AML-193 (cell line): ENCODE measurements at places on chromosomes 7 and 10.

DNA sequence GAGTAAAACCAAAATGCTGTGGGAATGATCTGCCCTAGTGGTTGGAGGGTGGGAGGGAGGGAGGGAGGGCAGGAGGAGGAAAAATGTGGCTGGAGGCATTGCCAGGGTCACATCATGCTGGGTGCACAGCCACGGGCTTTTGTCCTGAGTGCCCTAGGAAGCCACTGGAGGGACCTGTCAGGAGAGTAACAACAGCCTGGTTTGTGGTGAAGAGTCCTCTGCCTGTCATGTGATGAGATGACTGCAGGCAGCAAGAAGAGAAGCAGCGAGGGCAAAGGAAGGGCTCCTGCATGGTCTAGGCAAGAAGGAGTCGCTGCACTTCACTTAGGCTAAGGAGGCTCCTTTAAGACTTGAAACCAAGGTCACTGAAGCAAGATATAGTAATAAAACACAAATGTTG lies 65.6 kb downstream of the PKD1L1 start:
- DNase-seq, result no peak

DNA sequence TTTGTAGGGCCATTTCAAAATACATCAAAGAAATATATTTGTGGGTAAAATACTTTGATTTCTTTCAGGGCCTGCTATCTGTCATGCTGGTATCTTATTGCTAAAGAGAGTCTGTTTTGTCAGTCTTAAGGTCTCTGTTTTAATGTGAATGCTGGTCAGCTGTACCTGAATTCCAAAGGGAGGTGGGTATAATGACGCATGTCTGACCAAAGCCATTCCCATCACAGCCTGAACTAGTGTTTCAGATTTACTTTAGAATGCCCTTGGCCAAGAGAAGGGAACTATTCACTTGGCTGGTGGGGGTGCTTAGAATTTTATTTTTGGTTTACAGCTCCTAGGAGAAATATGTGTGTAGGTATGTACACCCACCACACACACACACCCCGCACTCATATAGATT lies 30.6 kb upstream of the MYL10 start:
- no peak for DNase-seq

GRCh38 chr10:84499846-84500245 lies 171.5 kb downstream of the CCSER2 start:
- no peak for DNase-seq

DNA sequence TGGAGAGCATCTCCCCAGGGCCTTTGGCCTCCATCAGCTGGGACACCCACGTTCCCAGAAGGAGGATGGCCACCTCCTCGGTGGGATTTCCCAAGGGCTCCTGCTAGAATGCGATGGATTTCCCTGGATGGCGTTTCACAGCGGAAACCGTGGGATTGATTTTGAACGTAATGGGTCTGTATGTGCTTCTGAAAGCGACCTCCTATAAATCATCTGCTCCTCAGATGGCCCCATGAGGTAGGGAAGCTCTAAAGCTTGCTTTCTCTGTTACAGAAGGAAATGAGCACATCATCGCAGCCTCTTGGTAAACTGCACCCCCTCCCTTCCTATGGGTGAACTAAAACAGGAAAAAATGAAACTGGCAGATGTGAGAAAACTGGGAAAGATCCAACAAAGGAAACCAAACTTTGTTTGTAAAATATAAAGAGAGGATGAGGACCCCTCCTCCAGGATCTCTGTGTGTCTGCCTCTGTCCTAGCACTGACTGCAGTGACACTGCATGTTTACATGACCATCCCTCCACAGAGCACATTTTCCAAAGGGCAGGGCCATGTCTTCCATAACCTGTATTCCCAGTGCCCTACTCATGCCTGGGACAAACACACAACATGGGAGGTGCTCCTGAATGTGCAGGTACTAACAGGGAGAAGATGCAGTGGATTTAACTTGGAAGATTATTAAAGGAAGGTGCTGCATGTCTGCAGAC lies 57.6 kb downstream of the LYZL1 start:
- no peak for DNase-seq

DNA sequence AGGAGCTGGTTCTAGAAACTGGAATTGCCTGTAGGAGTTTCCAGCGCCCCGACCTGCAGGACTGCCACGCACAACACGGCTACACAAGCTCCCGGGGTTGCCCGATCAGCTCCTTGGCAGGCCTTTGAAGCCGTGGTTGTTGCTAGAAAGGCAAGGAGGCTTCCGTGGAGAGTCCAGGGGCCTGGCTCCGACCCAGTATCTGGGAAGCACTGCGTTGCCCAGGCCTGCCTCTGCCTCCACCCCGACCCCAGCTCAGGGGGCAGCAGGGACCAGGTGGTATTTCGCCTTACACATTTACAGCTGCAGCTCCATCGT lies 54.4 kb downstream of the PROSER2 start:
- DNase-seq, result no peak

- no peak for DNase-seq
These were observed 116.0 kb downstream of the SLIT1 start for GRCh38 chr10:97069576-97070362.

DNA sequence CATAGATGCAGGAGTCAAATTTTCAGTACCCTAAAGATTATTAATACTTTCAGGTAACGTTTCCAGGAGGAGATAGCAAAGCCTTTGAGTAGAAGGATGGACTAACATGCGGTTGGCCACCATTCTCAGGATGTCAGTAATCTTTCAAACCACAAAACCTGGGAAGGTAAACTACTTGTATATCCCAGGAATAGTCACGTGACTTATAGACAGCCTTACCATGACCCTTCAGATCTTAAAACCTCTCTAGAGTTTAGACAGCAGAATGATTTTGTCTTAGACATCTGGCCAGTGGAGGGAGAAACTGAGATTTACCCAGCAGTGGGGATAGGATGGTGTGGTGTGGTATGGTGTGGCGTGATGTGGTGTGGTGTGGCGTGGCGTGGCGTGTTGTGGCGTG lies 447.8 kb upstream of the GALNT17 start:
- no peak for DNase-seq

GRCh38 chr7:6395898-6396595 lies 51.7 kb downstream of the DAGLB start:
- DNase-seq, result no peak

DNA sequence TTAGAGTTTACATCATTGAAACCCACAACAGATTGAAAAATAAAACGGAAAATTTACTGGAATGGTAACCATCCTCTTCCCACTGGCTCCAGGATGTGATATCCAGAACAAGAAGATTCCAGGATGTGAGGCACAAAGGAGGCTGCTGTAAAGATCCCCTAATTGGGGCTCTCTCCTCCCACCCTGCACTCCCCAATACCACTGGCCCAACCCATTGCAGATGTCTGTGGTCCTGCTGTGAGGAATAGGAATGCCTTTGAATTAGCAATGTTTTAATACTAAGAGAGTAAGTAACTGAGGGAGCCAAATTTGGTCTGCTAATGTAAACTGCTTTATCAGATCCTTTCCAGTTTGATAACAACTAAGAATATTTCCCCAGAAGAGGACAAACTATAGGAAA lies 225.9 kb upstream of the INHBA start:
- no peak for DNase-seq

DNA sequence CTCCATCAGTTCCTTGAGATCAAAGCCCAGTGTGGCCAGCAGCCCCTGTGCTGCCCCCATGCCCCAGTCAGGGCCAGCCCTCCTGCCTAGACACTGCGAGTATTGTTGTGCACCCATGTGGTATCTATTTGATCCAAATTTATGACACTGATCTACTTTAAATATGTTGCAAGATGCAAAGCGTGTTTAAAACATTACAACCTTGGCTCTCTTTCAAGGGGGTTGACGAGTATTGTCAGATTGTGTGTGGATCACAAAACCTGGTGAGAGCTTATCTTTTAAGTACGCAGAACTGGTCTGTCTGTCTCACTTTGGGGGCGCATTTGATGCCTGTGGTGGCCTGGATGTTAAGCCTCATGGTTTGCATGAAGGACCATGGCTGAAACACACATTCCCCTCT lies 108.9 kb downstream of the COL13A1 start:
- no peak for DNase-seq

GRCh38 chr10:2681891-2682290 lies 385.5 kb upstream of the PFKP start:
- DNase-seq, result no peak

DNA sequence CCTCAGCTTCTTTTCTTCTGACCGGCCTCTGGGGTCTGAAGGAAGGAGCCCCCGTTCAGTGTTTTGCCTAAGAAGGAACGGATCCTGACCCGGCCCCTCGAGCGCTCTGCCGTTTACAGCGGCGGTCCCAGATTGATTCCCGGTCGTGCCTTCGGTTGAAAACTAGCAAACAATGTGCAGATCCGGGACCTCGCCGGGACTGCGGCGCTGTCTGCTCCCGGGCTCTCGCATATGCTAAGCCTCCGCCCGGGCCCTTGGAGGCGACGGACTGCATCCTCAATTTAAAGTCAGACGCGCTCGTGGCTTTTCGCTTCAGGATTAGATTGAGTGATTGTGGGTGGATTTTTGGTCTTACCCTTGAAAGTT lies 559 bp downstream of the DBF4 start:
- no peak for DNase-seq

GRCh38 chr7:46220066-46220630 lies 299.1 kb upstream of the IGFBP3 start:
- DNase-seq, result no peak

DNA sequence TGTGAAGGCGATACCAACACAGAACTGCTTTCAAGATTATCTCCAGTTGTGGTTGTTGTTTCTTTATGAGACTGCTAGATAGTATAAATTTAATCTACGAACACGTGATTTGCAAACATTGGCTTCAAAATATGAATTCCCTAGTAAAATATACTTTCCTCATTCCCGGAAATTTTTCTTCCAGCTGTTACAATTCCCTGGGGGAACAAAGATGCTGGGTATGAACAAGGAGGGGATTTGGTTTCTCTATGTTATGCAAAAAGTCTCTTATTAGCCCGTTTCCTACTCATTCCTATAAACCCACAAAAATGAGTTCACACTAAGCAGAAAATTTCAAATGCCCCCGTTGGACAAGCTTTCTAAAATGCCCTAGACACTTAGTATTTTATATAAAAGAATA lies 928.3 kb downstream of the CNTNAP2 start:
- DNase-seq, result no peak

DNA sequence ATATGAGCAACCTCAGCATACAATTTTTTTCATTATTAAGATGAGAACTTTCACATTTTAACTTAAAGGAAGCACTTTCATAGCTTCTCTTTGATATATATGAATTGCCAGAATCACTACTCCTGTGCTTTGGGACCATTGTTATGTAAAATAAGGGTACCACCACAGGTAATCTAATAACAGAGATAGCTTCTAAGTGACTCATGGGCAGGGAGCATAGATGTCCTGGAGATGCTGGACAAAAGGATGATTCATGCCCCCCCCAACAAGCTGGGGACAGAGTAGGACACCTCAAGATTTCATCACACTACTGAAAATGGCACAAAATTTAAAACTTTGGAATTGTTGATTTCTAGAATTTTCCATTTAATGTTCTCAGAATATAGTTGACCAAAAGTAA lies 641.1 kb downstream of the PCDH15 start:
- DNase-seq, result no peak

DNA sequence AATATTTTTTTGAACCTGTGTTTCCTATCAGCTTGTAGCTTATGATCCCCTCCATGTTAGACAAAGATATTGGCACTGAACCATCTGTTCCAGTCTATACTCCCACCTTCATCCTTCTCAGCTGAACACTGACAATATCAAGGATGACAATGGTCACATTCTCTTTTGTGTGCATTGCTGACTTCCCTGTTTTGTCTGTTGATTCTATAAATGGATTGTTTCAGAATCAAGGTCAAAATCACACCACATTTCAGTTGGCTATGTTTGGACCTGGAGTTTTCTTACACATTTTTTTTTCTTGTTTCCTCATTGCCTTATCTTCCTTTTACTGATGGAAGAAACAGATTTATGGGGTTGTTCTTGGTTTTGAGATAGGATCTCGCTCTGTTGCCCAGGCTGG lies 11.3 kb upstream of the SMURF1 start:
- no peak for DNase-seq

DNA sequence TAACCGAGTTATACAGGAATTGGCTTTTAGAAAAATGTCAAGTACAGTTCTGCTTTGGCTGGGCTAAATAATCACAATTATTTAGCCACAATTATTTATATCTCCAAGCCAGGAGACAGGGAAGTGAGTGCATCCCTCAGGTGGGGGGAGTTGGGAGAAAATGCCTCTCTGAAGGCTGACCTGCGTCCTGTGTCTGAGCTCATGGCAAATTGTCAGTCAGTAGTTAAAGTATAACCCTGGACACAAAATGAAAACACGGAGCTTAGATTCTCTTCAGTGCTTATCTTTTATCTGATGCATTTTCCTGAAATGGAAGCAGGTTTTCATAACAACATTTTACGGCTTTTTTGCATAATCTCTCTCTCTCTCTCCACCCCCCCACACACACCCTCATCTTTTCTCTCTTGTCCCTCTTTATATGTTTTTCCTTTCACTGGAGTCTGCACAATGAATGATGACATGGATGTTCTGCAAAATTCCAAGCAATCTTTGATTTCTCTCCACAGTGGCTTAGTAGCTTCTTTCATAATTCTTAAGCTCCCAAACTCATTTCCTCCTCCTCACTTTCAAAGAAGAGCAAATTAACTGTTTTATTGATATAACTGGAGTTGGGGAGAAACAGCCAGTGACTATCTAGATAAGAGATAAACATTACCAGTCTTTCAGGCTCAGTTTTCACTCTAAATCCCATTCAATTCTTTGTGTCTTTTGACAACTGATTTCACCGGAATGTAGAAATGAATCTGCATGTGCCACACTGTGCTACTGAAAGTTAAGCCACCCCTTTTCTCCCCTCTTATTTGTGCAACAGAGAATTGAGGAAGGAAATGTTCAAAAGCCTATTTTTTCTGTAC lies 521.4 kb upstream of the GHITM start:
- DNase-seq, result no peak

DNA sequence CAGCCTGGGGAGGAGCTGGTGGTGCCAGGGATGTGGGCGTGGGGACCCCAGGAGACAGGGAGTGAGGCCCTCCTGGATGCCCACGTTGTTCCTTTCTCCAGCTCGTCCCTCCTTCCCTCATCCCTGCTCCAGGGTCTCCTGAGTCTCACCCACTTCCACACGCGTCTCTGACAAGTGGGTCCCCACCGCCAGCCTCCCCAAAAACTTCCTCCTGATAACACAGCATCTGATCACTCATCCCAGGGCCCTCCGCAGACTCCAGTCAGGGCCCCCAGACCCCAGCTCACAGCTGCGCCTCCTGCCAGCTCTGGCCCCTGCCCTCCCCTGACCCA lies 60.6 kb upstream of the INPP5A start:
- no peak for DNase-seq

DNA sequence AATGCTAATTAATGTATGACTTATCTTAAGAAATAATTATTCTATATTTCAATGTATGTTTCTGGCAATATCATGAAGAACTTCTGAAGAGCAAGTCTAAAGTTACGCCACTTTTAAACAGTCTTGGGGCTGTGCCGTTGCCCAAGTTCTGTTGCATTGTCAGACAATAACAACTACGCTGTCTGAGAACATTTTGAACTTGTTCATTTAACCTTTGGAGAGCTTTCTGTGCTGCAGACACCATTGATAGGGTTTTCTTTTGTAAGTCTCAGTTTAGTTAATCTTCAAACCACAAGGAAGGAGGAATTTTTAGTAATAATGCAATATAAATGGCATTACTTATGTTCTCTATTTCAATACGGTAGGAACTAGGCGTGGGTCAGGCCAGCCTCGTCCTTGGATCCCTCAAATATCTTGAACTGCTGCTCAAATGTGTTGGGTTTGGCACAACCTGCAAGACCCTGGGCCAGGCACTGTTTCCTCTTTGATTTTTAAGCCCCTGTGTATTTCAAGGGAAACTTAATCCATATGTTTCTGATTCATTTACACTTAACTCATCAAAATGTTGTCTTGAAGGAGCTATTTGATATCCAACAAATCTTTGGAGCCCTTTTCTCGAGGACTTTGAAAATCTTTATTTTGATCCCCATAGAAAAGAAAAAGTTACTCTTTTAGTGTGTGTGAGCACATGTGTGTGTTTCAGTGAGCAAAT lies 215.5 kb downstream of the INHBA start:
- DNase-seq, result no peak
